ENCODE measurements at places on chromosomes 6 and 20.

DNA sequence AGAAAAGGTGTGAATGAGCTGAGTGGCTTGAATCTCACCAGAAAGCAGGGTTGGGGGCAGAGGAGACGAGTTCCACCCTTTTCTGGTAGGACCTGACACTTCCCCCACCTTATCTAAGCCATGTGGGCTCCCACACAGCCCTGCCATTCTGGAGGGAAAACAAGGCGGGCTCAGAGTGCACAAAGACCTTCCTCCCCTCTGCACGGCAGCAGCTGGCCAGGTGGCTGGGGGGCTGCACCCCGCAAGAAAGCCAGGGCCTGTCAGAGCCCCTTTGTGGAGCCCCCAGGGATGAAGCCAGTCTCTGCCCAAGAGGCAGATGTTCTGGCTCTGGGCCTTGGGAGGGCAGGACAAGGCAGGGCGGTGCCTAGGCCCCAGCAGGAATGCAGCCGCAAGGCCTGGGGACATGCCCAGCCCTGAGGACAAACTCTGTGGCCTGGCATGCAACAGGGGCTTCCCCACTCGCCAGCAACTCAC, 48.4 kb upstream of the DSN1 start:
- DNase-seq: no peak

DNA sequence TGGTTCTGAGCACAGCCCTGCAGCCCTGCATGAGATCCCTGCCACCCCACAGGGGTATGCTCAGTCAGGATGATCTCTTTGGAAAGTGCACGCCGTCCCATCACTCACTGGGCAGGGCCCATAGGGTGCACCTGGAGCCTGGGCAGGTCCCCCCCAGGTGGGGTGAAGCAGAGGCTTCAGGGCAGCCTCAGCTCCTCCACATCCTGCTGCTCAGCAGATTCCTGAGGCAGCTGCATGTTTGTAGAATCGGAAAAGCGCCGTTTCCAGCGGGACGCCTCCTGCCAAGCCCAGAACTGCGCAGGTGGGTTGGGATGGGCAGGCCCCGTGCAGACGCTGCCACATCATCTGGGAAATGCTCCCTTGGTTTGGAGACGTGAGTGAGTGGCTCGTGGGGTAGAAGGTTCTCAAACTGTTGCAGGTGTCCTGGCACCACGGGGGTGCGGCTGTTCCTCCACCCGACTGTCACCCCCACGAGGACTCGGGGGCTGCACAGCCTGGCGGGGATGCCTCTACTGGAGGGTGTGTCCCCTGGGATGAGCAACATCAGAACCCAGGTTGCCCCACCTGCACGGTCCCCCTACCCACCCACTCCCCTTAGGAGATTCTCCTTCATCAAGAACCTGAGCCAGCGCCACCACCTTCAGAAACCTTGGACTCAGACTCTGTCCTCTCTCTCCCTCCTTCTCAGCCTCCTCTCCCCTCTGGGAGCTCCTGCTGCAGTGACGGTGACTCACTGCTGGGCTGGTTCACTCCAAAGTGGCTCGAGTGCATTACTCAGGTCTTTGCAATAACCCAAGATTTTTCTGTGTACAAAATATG, 334.1 kb downstream of the TAF4 start:
- no peak for DNase-seq

DNA sequence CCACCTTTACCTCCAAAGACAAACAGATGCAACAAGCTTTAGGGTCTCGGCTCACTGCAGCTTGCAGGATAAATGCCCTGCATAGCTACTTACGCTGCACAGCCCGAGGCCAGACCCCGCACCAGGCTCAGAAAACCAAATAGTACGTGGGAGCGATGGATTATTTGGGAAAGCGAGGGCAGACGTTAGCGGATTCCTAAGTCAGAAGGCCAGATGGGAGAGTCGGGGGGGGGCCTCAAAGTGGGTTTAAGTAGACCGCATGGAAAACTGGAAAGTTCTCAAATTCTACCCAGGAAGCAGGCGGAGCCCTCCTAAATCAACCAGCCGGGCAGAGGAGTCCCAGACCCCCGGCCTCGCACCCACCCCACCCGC, 382 bp downstream of the SFT2D1 start:
- no peak for DNase-seq

DNA sequence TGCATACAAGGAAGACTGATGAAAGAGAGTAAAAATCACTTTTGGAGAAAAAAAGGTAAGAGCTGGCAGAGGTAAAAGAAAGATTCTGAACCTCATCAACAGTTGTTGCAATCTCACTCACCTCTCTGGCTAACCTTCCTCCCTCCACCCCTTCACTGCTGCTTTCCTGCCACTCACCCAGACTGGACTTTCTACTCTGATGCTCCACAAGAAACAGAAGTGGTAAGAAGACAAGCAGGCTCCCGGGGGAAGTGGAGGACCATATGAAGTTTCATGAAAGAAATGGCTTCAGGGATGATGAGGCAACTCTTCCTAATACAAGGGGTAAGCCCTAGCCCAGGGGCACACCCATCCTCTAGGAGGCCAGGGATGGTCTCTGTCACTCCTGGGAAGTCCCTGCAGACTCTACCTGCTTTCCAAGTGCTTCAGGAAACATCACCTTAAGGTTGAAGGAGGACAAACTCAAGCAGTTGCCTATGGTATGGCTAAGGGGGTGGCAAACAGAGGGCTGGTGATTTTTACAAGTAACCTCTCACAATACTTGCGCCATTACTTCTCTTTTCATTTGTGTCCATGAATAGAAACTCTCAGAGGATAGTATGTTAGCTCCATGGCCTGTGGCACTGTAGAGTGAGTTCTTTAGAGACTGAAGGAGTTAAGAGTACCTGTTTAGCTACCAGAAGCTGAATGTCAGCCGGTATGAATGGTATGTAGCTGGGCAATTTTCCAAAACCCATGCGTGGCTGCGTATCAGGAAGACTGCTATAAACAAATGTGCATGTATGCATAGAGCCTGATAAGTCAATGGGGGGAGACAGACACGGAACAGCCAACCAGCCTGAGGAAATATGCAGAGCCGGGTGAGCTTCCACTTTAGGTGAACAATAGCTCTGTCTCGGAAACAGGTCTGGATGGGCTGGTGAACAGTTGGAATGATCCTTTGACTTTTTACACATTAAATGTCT, 112.0 kb downstream of the BACH2 start:
- DNase-seq: no peak

- DNase-seq: no peak
Observed at GRCh38 chr20:22801528-22801927, 217.2 kb upstream of the FOXA2 start.
